ENCODE measurements at places on chromosomes 3 and 15. TPM values are rescaled to one million over a fixed set of nuclear protein-coding genes. Genes with fewer than 3 reads are reported as not detected.

PGBD4 gene
- polyA plus RNA-seq = 0.38 TPM

DNA sequence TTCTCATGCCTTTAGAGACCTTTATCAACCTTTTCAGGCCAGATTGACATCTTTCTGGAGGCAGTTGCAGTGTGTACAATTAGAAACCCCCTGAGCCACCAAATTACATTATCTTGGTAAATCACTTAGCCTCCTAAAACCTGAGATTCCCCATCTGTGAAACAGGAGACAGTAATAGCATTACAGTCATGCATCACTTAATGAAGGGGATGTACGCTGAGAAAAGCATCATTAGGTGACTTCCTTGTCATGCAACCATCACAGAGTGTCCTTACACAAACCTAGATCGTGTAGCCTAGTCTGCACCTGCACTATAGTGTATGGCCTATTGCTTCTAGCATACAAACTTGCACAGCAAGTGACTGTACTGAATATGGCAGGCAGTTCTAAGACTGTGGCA is 400.8 kb upstream of the CNTN3 start:
- no peak for DNase-seq

GRCh38 chr3:87041191-87041590 is 50.2 kb upstream of the VGLL3 start:
- DNase-seq = no peak

- DNase-seq = no peak
Measured at GRCh38 chr3:98994128-98994762, 92.8 kb upstream of the DCBLD2 start.

DNA sequence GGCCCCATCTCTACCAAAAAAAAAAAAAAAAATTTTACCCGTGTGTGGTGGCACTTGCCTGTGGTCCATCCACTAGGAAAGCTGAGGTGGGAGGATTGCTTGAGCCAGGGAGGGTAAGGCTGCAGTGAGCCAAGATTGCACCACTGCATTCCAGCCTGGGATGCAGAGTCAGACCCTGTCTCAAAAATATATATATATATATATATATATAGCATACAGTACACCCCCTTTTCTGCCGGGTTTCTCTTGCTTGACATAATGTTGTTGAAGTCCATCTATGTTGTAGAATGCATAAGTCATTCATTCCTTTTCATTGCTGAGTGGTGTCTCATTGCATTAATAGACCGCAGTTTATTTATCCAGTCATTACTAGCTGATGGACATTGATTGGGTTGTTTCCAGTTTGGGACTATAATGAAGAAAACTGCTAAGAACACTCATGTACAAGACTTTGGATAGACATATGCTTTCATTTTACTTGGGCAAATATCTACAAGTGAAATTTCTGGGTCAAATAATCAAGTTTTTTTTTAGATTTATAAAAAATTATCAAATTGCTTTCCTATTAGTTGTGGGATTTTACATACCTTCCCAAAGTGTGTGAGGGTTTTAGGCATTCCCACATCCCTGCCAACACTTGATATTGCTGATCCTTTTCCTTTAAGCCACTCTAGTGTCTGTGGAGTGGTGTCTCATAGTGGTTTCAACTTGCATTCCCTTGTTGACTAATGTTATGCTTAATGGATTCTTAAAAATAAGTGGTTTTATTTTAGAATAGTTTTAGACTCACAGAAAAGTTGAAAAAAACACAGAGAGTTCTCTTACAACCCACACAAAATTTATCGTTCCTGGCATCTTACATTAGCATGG is 2.1 kb upstream of the PRR20G start:
- DNase-seq = no peak

DNA sequence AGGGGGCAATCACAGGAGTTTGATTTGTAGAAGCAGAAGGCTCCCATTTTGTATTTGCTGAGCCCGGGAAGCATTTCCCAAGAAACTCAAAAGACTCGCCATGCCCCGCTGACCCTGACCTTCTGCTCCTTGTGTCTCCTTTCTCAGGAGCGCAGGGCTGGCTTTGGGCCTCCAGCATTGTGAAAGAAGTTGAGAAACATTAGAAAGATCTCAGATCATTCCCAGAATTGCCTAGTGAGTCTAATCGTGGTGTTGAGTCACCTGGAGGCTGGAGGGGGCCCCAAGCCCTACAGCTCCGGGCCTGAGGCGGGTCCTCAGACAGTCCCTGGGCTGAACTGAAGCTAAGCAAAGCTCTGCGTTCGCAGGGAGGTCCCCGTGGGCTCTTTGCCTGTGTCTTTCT is 10.9 kb upstream of the PIGZ start:
- no peak for DNase-seq

- no peak for DNase-seq
Measured at GRCh38 chr3:42741796-42742195, 31.3 kb downstream of the CCDC13 start.

- no peak for DNase-seq
Measured at GRCh38 chr3:195446359-195446758, 3.5 kb upstream of the ACAP2 start.

GRCh38 chr15:57287123-57287521 is 89.2 kb upstream of the CGNL1 start:
- DNase-seq = no peak

DNA sequence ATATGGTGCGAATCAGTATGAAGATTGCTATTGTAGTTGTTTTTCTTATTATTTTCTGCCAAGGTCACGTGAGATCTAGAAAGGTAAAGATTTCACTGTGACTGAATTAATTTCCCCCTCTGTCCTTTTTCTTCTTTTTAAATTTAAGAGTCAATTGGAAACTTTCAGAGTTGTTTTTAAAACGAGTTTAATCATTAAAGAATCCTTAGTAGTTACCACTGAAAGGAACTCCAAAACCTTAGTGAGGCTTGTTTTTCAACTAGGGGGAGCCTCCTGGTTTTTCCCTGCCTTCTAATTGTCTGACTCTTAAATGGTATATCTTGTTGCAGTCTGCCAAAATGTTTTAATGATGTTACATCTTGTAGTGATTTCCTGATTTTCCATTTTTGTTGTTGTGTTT is 17.6 kb downstream of the P2RY12 start:
- DNase-seq = no peak

DNA sequence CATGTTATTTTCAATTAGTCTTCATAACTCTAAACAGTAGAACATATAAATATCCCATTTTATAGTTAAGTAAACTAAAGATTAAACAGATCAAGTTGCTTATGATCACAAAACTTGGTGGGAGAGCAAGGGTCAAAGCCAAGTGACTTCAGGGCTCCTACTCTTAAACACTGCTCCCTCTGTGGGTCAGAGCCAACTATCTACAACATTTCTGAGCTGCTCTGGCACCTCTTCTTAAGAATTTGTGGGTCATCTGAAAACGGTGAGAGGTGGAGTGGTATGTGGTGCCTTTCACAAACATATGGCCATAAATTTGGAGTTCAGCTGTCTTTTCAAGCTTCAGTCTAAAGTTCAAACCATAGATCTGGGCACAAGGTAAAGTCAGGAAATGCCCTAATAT is 10.9 kb downstream of the ATG3 start:
- no peak for DNase-seq

DNA sequence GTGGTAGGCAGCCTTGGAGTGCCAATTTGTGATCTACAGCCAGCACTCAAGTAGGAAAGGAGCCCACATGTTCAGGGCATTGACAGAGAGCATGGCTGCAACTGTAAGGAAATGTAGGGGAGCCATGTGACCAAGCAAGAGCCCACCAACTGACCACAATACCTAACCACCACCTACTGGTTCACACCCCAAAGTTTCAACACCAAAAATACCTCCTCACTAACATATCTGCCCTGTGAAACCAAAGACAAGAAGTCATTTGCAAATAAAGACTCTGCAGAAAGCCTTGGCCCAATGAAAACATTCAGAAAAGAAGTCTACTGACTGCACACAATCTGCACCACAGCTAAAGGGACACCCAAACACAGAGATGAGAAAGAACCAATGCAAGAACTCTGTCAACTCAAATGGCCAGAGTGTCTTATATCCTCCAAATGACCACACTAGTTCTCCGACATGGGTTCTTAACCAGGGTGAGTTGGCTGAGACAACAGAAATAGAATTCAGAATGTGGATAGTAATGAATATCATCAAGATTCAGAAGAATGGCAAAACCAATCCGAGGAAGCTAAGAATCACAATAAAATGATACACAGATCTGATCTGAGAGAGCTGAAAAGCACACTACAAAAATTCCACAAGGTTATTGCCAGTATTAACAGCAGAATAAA is 40.6 kb downstream of the SLC9C1 start:
- no peak for DNase-seq

- no peak for DNase-seq
Measured at GRCh38 chr15:71294251-71294910, 179.1 kb downstream of the THSD4 start.

SLITRK3 gene
- not detected for polyA plus RNA-seq

DNA sequence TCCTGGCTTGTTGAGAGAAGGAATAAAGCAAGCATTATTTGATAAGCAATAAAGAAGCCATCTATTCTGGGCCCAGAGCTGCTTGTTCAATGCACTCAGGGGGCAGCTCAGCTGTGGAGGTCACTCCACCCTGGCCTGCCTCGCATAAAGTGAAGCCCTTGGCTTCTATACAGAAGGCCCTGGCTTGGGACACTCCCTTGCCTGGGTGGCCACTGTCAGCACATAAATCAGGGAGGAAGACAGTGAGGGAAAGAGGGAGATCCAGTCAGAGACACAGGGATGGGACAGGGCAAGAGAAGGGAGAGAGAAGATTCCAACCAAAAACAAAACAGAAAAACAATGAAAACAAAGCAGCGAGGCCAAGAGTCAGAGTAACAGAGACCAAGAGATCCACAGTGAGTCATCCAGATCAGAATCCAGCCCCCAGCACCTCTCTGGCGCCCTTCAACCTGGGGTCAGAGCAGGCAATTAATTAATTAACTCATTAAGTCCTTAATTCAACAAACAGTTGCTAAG is 11.8 kb downstream of the INSYN1 start:
- no peak for DNase-seq

- no peak for DNase-seq
Measured at GRCh38 chr15:73777741-73778140, 24.6 kb upstream of the INSYN1 start.

DNA sequence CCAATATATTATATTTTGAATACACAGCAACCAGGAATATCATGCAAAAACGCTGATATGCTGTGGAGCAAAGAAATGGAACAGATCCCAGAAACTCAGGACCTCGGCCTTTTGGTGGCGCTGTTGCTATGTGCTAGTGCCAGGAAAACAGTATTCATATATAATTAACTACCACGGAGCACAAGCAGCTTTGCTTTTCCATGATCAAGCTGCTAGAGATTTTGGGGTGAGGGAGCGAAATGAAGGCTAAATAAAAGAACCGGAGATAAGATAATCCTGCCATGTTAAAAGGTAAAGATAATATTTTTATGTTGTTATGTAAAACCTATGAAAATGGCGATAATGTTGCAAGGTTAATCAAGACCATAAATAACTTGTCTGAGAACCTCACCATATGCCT is 157.7 kb upstream of the FAM3D start:
- no peak for DNase-seq

MKRN3 gene
- polyA plus RNA-seq = not detected

HTR3E gene
- polyA plus RNA-seq = not detected

DNA sequence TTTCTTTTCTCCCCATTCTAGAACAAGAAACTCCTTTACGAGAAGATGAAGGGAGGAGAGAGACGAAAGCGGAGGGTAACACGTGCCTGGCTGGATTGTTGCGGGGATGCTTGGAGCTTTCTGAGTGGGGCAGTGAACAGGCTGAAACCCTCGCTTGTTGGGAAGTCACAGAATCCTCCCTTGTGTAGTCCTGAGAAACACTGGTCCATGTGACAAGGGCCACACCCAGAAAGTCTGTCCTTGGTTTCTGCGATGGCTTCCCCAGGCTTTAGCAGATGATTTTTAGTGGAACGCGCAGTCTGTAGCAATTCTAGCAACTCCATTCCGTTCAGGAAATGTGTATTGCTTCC is 26.1 kb upstream of the GREM1 start:
- no peak for DNase-seq

- no peak for DNase-seq
Measured at GRCh38 chr3:142852009-142852408, 36.9 kb downstream of the PCOLCE2 start.

- DNase-seq = peak; percentile 39
Measured at GRCh38 chr3:196207833-196208607, 3.2 kb downstream of the ZDHHC19 start.

DNA sequence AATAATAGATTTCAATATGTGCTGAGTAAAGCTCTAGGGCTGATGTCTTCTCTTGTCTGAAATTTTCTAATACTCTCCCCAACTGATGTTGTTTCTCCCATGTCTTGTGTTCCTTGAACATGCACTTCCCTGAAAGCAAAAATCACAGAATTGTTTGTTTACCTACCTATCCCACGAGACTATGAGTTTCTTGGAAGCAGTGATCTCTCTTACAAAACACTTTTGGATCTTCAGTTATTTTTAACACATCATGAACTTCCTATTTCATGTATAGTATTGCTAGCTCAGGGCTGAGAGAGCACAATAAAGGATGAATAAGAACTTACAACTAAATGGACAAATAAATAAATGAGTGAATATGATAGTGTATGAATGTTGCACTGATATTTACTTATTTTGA is 365.0 kb downstream of the ROBO2 start:
- no peak for DNase-seq

RBP2 gene
- not detected for polyA plus RNA-seq

DNA sequence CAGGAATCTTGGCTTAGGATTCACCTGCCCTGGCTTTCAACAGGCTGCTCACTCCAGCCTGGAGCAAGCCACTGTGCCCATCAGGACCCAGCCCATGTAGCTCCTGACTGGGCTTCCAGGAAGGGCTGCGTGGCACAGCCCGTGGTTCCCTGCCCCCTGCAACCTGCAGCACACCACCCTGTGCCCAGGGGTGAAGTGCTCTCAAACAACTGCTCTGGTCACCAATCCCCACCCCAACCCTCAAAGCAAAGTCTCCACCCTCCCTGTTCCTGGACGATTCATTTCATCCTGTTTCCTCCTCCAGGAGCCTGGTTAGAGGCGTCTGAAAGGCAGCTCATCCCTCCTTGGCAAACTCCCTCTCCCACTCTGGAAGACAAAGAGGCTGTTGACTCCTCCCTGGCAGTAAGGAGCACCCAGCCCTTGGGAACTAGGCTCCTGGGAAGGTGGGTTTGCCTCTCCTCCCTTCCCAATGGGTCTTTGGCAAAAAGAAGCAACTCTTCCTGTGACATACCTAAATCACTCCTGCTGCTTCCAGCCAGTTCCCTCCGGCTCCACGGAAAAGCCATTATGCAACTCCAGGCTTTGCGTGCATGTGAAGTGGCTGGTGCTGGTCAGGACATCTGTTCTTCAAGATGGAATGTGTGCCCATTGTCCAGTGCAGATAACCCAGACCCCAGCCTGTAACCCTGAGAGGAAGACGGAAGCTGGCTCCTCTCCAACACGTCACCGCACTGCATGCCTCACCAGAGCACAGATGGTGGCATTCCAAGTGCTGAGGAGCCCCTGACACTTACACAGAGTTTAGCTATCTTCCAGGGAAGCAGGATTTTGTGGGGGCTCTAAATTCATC is 29.1 kb upstream of the VIPR1 start:
- no peak for DNase-seq

GRCh38 chr3:72460205-72461174 is 387.8 kb downstream of the SHQ1 start:
- DNase-seq = no peak

- DNase-seq = no peak
Measured at GRCh38 chr3:192422997-192423342, 304.4 kb downstream of the FGF12 start.

GRCh38 chr3:145243875-145244274 is 917.1 kb downstream of the PLOD2 start:
- DNase-seq = no peak

All from CD14-positive monocyte (primary cell).